ENCODE measurements at places on chromosomes 4 and X.

GRCh38 chrX:39967348-39967747 is 130.4 kb downstream of the BCOR start:
- DNase-seq, result no peak

DNA sequence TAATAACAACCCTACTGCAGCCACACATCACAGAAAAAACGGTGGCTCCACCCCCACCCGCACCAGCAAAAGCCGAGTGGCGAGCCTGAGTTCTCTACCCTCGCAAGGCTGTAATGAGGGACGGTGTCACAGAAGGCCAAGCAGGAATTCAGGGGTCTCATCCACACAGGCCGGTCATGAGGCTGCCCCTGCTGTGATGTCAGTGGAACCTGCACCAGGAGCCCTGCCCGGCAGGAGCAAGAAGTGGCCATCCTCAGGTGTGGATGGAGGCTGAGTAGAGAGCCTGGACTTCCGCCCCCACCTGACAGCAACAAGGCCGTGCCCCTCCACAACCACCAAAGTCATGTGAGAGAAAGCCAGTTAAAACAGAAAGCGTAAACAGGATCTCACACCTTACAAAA is 20.6 kb downstream of the LYAR start:
- no peak for DNase-seq

GRCh38 chr4:26173619-26174018 is 147.2 kb upstream of the RBPJ start:
- DNase-seq, result no peak

DNA sequence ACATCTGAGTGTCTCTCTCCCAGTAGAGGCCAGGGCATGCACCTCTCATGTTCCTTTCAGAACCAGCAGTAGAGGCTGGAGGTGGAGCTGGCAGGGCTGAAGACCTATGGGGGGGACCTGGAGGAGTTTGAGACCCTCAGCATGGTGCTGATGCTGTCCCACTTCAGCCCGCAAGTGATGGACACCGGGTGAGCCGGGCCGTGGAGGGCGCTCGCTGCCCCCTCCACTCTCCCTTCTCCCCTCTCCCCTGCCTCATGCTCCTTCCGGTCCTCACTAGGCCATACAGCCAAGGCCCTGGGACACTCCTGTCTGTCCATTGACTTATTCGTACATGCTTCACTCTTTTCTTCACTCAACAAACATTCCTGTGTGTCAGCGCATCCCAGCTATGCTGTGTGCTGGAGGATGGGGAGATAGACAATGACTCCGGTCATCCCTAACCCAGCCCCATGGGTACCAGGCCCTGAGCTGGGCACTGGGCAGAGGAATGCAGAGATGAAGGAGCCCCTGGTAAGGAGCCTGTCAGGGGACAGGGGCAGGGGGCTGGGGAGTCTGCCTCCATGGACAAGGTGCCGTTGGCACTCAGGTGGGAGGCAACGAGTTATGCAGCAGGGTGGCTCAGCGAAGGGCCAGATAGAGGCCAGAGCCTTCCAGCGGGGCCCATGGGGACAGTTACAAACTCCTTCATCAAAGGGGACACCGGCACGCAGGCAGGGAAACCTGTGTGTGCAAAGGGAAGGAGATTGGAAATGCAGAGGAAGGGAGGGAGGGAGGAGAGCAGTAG is 28.4 kb upstream of the WFS1 start:
- DNase-seq, result no peak

DNA sequence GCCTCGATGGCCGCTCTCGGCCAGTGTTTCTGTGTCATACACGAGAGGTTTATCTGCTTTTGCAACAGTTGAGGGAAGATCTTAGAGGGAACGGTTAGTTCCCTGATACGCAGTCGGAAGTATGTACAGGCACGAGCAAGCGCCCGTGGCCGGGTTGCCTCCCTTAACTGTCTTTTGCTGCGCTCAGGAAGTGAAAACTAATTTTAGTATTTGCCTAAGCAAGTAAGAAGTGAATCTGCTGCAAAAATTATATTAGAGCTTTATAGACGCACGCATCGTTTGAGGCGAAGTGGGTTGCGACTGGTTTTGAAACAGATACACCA is 695 bp downstream of the MTM1 start:
- peak; percentile 68 for DNase-seq

- DNase-seq, result no peak
These were observed 296.3 kb upstream of the ATOH1 start for GRCh38 chr4:93532234-93532633.

GRCh38 chr4:139658185-139658584 is 7.4 kb upstream of the MGST2 start:
- DNase-seq, result no peak

All from DMS53 (cell line).